AG04450 (cell line): ENCODE measurements at places on chromosomes 2 and 18.

DNA sequence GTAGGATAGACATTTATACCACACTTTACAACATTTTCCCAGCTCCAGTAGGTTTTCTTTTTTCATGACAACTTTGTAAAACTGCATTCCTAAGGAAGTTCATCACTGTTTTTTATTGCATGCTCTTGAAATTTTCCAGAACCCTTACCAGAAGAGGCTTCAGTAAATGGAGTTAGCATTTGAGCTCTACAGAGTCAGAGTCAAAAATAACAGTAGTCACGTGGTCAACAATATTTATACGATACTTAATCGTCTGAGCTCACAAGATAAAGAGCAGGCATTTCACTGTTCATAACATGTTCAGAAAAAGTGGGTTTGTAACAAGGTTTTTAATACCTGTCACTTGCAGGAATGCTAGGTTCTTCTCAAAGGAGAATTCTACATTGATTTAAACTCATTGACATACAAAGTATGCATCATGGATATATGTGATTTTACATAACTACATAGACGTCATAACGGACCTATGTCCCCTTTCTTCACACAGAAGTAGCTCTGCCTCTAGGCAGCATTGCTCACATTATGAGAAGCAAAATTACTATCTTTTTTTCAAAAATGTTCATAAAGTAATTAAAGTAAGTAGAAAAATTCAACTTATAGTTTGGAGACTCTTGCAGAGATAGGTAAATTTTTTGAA is 187.0 kb upstream of the COL3A1 start:
- no peak for DNase-seq

DNA sequence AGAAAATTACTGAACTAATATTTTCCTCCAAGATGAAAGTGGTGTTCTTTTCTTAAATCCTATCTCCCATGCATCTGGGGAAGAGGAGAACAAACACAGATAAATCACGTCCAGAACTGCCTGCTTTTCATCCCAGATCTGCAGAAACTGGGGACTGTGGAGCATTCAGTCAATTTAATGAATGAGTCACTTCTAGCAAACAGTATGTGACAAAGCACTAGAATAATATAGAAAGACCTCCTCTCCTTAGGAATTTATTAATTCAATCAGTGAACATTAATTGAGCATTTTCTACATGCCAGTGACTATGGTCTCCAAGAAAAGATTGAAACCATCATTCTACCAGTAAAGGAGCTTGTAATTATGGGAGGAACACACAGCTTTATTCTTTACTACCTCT is 693.4 kb upstream of the ID2 start:
- DNase-seq = no peak

GRCh38 chr18:47490882-47491281 is 239.4 kb upstream of the SKOR2 start:
- no peak for DNase-seq

DNA sequence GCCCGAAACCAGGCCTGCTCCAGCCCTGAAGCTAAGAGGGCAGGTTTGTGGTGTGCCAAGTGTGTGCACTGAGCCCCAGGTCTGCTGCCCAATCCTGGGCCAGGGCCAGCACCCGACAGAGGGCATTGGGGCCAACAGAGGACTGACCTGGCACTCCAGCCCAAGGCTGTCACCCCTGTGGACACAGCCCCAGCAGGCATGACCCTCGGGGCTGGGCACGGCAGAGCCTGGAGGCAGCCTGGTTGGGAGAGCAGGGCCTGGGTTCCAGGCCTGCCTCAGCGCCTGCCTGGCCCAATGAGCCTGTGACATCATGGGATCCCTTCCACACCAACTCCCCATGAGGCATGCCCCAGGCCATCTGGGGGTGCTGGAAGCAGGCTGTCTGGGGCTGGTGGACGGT is 10.8 kb upstream of the SNED1 start:
- DNase-seq = no peak

- DNase-seq = no peak
Observed at GRCh38 chr2:4047961-4048891, 344.9 kb downstream of the DCDC2C start.

GRCh38 chr2:120433816-120434290 is 87.9 kb downstream of the INHBB start:
- no peak for DNase-seq

DNA sequence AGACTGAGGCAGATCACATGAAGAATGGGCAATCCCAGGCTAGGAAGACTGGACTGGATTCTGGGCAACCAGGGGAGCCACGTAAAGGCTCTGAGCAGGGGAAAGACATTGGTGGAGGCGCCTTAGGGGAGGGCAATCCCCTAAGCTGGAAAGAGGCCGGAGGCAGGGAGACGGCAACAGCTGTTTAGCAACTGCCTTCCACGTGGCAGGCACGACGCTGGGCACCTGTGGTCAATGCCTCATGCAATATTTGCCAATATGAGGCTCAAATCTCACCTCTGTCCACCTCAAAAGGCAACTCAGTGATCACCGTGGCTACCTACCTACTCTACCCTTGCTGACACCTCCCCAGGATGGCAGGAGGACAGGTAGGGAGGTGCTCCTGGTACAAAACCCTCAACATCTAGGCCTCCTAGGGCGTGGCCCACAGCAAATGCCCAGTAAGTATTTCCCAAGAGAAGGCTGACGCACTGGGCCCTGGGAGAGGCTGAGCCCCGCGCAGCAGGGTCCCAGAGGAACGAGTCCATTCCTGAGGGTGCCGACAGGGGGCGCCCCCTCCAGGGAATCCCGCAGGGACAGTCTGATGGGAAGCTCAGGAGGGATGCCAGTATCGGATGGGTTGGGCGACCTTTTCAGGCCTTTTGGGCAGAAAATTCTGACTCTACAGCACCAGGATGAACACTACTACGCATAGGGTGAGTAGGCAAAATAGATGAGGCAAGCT is 8.9 kb downstream of the BOLA3 start:
- no peak for DNase-seq

DNA sequence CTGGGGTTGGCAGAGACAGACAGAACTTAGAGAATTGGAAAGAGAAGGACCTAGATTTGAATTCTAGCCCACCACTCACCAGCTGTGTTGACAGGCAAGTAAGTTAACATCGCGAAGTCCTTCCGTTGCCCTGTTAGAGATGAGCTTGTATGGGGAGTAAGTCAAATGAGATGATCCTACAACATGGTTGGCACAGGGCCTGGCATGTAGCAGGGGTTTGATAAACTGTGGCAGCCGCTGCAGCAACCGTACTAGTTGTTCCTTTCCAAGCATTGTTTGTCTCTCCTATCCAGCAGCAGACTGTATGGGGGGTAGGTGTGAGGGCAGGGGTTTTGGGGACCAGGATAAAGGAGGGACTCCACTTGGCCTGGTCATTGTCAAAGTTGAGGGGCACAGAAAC is 16.0 kb downstream of the TET3 start:
- DNase-seq = no peak

DNA sequence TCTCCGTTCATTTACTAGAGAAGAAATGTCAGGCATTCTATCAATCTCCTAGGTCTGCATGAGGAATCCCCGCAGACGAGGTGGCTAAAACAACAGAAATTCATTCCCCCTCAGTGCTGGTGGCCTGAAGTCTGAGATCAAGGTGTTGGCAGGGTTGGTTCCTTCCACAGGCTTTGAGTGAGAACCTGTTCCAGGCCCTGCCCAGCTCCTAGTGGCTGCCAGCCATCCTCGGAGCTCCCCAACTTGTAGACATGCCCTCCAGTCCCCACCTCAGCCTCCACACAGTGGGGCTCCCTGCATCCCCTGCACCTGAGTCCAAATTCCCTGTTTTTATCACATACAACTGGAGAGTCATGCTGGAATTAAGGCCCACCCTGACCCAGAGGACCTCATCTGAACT is 145.3 kb upstream of the ALKAL2 start:
- no peak for DNase-seq
